ENCODE measurements at places on chromosomes 1 and 21. TPM values are rescaled to one million over a fixed set of nuclear protein-coding genes. Genes with fewer than 3 reads are reported as not detected.

DNA sequence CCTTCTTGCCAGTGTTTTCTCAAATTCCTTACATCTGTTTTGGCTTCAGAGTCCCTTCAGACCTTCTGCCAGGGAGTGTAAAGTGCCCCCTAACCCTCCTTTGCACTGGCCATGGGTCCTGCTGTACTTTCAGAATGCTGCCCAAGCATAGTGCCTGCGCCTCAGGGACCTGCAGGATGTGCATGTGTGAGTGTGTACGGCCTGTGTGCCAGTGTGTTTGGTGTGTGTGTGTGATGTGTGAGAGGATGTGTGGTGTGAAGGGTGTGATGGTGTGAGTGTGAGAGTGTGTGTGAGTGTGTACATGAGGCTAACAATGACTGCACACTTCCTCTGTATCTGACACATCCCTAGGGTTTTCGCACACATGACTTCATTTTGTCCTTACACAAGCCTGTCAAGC lies 265.8 kb upstream of the RAB4A start:
- no peak for DNase-seq

Gene FCRL1
- total RNA-seq: 0.29 TPM

- no peak for DNase-seq
Measured at GRCh38 chr1:53535846-53536245, 76.6 kb downstream of the DMRTB1 start.

Gene SAMD11
- total RNA-seq: 16.5 TPM

DNA sequence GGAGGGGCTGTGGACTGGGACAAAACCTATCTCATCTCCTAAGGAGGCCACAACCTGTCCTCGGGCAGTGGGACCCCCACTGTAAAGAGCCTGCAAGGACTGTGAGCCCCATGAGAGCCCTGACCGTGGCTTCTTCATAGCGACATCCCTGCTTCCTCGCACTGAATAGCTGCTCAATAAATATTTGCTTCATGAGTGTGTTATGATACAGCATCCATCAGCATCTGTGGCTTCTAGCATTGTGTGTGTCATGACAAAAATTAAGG lies 40.5 kb upstream of the CSF3R start:
- DNase-seq: no peak

Data from posterior vena cava (tissue), 2 donors.